H54 (cell line): ENCODE measurements at places on chromosomes 5 and 9.

DNA sequence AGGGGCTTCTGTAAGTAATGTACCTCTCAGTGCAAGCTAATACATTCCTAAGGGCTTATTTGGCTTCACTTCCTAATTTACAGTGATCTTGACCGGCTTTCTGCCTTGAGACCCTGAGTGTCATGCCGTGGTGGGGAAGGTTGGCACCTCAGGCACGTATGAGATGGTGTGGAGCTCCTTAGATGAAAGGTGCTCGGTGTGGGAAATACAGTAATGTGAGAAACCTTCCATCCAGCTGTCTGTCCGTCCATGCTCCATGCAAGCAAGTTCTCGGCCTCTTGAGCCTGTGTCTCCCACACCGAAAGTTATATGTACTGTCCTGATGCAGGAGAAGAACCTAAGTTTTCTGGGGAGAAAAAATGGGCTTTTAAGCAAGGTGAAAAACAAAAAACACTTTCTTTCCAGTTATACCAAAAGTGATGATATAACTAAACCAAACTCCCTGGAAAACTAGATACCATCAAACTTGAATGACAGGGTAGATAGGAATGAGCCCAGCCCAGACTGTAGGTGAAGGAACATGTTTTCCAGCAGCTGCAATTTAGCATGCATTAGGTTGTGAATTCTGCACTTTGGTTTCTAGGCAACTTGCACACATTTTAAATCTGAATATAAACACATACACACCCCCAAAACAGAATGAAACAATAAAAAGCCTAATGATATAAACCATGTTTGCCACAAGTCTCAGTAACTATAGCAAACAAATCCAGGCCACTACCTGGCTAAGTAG lies 279.6 kb downstream of the FANCC start:
- no peak for DNase-seq

DNA sequence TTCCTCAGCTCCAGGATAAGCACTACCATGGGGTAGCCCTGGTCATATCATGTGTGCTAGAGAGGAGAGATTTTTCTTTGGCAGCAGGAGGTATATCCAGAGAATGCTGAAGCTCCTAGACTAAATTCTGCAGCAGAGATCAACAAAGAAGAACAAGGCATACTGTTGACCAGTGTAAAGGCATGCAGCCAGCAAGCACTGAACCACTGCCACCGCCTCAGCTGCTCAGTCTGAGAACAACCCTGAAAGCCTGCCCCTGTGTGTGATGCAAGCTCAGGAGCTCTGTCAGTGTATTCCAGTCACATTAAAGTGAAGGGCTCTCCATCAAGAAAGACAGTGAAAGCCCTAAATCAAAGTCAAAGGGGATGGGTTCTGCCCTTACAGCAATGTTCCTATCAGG lies 439.5 kb upstream of the CD180 start:
- no peak for DNase-seq

DNA sequence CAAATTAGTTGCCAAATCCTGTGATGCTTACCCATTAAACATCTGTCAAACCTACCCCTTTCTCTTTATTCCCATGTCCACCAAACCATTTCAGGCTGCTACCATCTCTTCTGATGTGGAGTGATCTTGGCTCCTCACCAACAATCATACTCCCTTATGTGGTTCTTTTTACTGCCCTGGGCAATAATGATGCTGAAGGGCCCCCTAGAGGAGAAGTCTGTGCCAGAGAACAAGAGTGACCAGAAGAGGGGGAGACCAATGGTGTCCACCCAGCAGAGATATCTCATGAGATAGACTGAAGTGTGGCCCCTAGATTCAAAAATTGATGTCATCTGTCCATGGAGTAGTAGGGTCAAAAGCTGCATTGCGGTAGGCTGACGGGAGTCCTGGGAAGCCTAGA lies 10.9 kb downstream of the LRRC70 start:
- DNase-seq, result no peak

- DNase-seq, result no peak
Observed at GRCh38 chr5:126097876-126098275, 325.3 kb upstream of the GRAMD2B start.

- DNase-seq, result no peak
Observed at GRCh38 chr5:104914536-104915070, 1352.0 kb upstream of the NUDT12 start.

DNA sequence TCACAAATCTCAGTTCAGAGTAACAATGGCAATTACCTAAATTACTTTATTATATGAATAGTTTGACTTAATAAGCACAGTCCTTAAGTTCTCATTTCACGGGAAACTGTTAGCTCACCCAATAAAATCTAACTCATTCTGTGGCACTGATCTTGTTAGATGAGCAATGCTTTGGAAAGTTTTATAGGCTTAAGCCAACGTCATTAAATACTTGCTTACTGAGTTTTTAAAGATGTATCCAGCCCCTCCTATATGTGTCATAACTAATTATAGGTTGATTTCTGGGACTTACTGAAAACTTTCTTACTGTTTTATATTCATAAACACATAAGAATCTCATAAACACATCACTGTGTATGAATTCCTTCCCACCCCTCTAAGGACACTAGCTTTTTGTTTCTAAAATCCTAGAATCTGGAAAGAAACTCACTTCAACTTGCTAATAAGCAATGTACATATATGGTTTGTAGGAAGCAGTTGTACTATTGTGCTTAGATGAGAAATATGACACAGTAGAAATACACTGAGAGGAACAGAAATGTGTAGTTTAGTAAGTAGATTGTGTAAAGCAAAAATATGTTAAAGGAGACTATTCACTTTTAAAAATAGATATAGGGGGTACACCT lies 14.1 kb upstream of the MARCOL start:
- no peak for DNase-seq

- no peak for DNase-seq
Observed at GRCh38 chr9:116390303-116391228, 237.0 kb downstream of the PAPPA start.

DNA sequence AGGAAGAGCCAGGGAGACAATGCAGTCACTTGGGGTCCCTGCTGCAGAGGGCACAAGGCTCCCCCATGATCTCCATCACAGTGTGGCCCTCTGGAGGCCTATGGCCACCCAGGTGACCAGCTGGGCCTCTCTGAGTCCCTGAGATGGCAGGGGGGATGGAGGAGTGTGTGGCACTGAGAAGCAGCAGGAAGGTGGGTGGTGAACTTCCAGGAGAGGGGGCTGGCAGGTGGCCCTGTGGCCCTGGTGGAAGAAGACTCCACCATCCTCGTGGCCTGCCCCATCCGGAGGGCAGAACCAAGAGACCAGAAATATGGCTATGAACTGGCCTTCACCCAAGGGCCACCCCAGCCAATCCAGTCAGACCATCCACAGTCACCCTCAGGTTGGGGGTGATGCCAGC lies 31.7 kb upstream of the AFAP1L1 start:
- no peak for DNase-seq

- no peak for DNase-seq
Observed at GRCh38 chr5:119063579-119064379, 7.1 kb upstream of the DMXL1 start.

- no peak for DNase-seq
Observed at GRCh38 chr9:117750401-117750800, 46.2 kb downstream of the TLR4 start.

GRCh38 chr5:123391009-123391408 lies 32.2 kb downstream of the CEP120 start:
- no peak for DNase-seq

DNA sequence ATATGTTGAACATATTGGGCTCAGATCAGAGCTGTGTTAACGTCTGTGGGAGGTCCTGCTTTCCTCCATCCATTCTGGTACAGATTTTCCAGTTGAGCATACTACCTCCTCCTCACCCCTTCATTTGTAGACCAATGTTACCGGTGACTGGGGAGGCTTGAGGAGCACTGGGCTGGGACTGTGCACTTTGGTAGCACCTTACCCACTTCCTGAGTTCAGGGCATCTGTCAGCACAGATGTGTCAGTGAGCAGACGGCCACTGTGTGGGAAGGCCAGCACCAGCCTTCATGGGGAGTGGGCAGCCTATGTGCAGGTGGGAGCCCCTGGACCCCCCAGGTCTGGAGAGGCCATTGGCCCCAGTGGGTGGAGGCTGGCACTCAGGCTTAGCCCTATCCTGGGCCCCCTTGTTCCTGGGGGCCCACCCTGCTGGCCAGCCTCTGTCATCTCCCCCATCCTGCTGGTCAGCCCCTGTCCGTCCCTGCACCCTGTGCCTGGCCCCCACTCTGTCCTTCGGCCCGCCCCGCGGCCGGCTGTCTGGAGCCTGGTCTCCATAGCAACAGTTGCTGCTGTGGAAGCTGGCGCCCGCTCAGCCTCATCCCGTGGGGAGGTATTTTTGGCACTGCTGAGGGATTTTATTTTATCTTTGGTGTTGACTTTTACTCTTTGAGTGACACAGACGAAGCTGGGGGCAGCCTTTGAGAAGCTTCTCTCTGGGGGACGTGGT lies 21.3 kb downstream of the WNK2 start:
- no peak for DNase-seq

- no peak for DNase-seq
Observed at GRCh38 chr5:109945097-109945678, 255.5 kb downstream of the MAN2A1 start.

DNA sequence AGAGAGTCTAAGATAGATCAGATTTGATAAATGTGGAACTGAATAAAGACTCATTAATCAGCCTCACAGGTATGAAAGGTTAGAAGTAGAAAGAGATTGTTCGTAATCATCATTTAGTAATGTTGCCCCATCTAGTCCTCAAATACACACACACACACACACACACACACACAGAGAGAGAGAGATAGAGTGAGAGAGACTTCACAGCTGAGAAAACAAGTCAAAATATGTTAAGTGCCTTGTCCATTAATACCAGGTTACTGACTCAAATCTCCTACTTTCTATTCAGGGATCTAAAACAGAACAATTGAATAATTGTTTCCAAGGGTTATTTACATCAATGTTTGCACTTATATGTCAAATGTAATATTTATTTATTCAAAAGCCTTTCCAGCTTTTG lies 284.6 kb downstream of the MRPS30 start:
- DNase-seq, result no peak

- DNase-seq, result no peak
Observed at GRCh38 chr9:79895232-79895631, 323.5 kb downstream of the TLE4 start.

- no peak for DNase-seq
Observed at GRCh38 chr5:99317136-99317535, 388.3 kb upstream of the CHD1 start.

- DNase-seq, result no peak
Observed at GRCh38 chr9:122159925-122160246, 178 bp downstream of the MORN5 start.
